Activated T-cell treated with anti-CD3 and anti-CD28 coated beads for 4 hours (primary cell): ENCODE measurements at places on chromosomes 1 and 21.

DNA sequence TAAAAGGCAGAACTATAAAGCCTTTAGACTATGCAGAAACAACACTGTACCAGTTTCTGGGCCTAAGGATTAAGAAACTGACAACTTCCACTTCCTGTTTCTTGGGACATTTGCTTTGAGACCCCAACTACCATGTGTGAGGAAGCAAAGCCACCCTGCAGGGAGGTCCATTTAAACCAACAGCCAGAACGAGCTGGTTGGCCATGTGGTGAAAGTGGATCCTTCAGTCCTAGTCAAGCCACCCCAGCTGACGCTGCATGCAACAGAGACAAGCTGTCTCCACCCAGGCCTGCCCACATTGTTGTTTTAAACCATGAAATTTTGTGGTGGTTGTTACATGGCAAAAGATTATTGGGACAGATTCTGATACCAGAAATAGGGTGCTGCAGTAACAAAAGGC is 31.8 kb upstream of the SLFNL1 start:
- no peak for DNase-seq

DNA sequence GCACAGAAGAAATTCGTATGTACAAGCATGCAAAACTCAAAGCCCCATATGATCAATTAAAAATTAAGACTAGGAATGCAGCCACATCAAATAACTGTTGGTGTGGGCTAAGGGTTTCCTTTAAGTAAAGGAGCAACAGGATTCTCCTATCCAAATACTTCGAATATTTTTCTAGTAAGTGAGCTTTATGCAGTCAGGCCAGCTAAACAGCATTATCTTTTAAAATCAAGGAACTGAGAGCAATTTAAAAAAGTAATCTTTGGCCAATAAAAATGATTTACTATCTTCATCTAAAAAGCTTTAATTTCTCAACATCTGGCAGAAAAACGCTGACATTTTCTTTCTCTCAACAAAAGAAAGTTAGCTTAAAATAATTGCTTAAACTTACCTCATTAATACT is 19.8 kb downstream of the CNN3 start:
- no peak for DNase-seq

DNA sequence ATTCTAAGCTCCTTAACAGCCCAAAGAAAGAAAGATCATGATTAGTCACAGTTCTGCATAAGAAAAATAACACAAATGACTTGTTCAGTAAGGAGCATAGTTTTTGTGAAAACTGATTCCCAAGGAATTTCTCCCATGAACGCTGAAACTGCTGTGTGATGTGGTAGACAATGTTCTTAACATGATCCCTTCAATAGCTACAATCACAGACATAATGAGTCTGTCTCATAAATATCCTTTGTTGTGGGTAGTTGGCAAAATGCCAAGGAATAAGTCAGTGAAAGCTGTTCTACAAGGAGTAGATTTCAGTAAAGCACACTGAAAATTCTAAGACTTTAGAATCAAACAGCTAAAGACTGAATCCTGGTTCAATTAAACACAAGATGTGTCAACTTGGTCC is 404.8 kb downstream of the HLX start:
- no peak for DNase-seq

DNA sequence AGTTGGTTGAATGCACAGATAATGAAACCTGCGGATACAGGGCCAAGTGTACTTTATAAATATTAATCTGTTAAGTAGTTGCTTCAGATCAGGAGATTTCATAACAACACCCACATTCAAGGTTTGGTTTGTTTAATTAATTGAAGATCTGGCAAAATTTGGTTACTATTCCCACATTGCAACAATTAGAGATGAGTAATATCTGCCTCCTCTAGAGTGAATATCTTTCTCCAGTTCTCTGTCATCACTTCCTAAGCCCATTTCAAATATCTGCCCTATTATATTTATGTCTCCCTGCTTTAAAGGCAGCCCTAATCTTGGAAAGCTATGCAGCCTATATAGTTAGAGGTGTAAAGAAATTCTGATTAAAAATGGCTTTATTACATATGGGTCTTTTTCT is 61.4 kb downstream of the PPP2R5A start:
- DNase-seq: no peak

DNA sequence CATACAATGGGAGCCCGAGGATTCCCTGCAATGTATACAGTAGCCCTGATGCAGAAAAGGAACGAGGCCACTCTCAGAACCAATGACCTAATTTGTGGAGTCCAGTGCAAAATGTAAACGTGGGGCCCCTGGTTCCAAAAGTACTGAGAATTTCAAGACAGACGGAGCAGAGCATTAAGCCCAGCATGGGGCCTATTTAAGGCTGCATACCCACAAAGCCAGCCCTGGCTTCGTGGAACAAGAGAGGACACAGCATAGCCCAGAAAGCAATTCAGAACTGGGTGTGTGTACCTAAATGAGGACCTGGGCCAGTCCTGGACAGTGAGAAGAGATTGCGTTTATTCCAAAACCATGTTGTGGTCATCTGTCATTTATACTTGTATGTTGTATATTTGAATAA is 55.2 kb downstream of the MT1HL1 start:
- no peak for DNase-seq

- DNase-seq: no peak
These were observed 4.1 kb downstream of the ABCD3 start for GRCh38 chr1:94422115-94422820.

- no peak for DNase-seq
These were observed 6.2 kb downstream of the SLC6A9 start for GRCh38 chr1:44024903-44025525.

GRCh38 chr21:43850728-43851295 is 14.2 kb upstream of the AGPAT3 start:
- no peak for DNase-seq

DNA sequence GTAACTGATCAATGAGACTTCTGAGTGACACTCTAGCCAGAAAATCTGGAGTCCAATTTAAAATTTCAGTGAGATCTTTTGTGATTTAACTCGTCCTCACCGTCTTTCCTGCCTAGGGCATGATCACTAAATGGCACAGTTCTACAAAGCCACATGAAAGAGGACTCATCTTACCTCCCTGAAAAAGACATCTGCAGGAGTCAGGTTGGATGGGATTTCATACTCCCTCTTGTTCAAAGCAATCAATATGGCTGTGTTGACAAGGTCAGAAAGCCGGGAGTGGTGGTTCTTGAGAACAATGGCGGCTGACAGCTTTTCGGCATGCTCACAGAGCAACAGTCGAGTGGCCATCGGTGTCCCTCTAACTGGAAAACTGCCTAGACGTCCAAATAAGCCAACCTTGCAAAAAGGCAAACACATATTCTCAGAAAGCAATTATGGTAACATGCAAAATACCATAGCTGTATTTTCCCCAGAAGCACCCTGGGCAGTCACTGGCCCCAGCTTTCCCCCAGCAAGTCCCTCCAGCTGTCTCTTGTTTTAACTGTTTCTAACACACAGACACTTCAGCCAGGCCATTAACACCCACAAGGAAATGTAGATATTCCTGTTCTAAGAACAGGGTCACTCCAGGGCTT is 36.6 kb upstream of the ACTA1 start:
- DNase-seq: no peak
